ENCODE measurements at places on chromosomes 7 and 10. TPM values are rescaled to one million over a fixed set of nuclear protein-coding genes. Genes with fewer than 3 reads are reported as not detected.

GRCh38 chr10:98224996-98225395 is 43.0 kb downstream of the LOXL4 start:
- no peak for DNase-seq

- no peak for DNase-seq
Observed at GRCh38 chr7:30779574-30779973, 8.4 kb downstream of the MINDY4 start.

DNA sequence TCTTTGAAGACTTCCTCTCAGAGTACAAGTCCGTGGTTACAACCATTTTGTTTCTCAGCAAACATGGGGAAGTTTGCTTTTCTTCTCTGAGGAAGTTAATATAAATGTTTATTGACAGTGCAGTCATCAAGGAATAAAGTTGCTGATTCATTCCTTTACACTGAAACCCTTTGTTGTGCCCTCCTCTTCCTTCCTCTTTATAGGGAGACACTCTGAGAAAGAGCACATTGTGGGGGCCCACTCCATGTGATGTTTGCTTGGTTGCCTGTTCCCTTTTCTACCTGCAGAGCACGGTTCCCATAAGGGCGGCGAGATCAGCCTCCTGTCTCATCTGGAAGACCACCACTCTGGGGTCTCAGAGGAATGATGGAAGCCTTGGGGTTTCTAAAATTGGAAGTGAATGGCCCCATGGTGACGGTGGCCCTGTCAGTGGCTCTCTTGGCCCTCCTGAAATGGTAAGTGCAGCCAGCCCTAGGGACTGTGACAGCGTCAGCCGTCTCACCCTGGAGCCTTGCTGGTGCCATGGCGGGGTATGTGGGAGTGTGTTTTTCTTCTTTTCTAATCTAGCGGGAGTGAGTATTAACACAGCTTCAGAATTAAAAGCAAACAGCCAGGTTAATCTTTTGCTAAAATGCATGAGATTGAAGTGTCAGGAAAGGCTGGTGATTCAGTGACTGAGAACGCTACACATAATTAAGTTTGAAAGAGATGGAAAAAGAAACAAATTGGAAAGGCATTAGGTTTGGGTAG is at the start of gene TBXAS1:
TSS of gene TBXAS1 (plus strand) at position 240 of the 750 bp plus-strand sequence. CDS start at position 367, 127 bp downstream.
- DNase-seq, result no peak

DNA sequence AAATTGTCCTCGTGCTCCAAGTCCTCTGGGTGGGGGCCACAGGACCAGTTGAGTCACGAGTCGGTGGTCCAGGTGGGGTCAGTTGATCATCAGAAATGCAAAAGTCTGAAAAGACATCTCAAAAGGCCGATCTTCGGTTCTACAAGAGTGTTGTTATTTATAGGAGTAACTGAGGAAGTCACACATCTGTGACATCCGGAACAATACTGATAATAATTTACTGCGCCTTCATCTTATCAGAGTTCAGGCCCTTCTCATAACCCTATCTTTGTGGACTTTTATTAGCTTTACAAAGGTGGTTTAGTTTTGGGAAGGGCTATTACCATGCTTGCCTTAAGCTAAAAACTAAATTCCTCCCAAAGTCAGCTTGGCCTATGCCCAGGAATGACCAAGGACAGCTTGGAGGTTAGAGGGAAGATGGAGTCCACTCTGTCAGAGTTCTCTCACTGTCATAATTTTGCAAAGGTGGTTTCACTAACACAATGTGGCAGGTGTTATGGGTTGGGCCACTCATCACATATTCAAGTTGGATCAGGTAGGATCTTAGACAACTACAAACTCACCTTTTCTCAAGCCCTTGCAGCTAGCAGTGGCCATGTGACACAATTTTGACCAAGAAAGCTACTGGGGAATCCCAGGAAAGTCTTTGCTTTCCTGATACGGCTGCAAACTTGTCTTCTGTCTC is 54.7 kb upstream of the CHST3 start:
- DNase-seq, result no peak

- DNase-seq, result no peak
Observed at GRCh38 chr10:118148247-118148646, 101.5 kb upstream of the RAB11FIP2 start.

GRCh38 chr7:158587162-158588084 is at the start of gene PTPRN2:
Gene PTPRN2, minus strand, starts transcription at chr7:158587823.
- DNase-seq, result peak; percentile 6

DNA sequence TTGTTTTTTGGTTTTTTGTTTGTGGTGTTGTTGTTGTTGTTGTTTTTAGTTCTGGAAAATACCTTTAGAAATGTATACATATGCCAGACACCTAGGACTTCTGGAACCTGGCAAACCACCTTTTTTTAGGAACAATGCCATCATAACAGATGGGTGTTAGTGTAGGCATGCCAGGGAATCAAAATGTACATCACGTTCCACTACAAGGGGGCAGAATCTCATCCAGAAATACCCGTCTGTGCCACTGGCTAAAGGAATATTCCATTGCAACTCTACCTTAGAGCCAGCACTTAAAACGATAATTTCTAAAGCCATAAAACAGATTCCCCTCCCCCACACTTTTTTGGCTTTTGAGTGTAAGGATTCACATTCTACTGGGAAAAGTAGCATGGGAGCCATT is 239.8 kb downstream of the ETV1 start:
- no peak for DNase-seq

- peak; percentile 92 for DNase-seq
Observed at GRCh38 chr10:3525832-3526449, 259.1 kb downstream of the KLF6 start.

DNA sequence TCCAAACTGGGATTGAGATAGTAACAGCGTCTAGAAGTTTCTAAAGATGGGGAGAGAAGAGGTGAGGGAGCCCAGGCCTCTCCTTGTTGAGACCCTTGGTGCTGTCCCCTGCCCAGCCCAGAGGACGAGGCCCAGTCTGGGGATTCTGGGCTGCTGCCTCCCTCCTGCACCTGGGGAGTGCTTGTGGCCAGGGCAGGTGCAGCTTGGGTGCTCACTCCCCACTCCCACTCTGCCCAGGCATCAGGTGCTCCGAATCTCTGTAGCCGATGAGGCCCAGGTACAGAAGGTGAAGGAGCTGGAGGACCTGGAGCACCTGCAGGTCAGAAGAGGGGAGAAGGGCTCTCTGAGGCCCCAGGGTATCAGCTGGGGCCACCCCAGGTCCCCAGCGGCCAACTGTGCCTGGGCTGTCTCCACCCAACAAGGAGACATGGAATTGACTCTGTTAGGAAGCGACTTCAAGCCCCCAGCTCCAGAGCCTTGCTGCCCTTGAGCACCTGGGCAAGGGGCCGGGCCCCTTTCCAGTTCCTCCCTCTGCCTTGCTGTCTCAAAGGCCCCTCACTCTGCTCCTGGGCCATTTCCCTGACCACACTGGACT is 664 bp downstream of the CPA1 start:
- no peak for DNase-seq

DNA sequence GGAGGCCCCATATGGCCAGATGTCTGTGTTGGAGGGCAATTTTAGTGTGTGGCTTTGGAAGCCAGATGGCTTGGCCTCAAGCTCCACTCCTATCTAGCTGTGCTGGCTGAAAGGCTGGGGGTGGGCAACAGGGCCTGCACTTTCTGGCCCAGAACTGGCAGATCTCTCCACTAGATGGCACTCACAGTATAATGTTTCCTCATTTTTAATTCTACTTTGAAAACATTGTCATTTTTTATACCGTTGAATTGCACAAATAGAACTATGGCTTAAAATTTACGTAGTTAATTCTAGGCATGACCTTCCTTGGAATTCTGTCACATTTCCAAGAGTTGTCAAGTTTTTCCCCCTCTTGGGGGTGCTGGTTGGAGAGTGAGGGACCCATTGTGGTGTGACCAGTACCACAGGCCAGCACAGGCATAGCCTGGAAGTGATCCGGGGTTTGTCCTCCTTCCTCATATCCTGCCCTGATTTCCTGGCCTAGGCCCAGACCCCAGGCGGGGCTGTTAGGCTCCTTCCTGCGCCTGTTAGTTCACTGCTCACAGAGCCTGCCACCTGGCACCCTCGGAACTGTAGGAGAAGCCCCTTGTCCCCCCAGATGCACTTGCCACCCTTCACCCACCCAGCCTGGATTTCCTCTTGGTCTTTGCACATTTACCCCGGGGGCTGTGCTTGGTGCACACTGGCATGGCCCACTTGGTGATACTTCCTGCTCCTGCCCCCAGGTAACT is 52.8 kb downstream of the ARHGAP22 start:
- peak; percentile 11 for DNase-seq

DNA sequence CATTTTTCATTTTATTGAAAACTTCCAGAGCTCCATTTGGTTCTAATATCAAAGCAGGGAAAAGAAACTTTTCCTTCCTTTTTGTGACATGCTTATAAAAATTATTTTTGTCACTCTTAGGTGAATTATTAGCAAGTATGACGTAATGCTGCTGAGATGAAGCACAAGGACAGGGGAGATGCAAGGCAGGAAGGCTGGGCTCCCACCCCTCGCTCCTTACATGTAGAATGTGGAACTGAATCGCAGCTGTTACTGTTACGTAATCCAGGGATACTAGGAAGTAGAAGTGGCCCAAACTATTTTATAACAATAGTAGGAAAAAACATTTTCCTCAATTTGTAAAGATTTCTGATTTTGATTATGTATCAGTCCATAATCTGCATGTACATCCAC is 17.1 kb upstream of the GTPBP4 start:
- no peak for DNase-seq

DNA sequence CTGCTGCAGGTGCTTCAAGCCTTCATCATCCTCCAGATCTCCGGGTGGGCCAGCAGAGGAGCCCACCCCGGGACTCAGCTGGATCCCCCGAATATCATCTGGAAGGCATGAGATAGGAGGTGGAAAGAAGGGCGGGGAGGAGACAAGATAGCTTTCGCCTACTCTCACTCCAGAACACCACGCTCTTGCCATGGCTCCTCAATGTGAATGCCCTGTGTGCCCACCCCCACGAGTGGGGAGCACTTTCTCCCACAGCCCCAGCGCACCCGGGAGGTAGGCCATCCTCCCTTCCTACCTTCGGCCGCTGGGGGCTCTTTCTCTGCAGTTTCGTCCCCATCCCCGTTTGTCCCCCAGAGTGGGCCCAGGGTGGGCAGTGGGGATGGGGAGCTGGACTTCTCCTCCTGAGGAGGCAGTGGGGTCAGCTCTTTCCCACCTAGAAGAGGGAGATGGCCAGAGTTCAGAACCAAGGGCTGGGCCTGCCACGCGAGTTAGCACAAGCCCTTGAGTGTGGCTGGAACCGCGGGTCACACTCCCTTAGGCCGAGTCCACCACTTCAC is 8.9 kb downstream of the GIGYF1 start:
- DNase-seq, result no peak

DNA sequence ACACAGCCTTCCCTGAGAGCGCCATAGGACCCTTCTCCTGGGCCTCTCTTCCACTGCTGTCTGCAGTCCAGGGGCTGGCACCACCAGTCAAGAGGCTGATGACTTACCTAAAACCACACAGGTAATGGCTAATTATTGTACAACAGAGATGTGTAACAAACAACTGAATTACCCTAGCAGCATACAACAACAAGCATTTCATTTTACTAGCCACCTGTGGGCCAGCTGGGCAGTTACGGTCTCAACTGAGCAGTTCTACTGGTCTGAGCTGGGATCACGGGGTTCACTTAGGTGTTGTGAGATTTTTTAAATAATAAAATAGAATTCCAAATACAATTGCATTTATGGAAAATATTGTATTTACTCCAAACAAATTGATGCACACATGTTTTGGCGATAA is 431.9 kb downstream of the TNS3 start:
- DNase-seq, result no peak

GRCh38 chr10:128457136-128457535 is 330.9 kb upstream of the MKI67 start:
- DNase-seq, result no peak

DNA sequence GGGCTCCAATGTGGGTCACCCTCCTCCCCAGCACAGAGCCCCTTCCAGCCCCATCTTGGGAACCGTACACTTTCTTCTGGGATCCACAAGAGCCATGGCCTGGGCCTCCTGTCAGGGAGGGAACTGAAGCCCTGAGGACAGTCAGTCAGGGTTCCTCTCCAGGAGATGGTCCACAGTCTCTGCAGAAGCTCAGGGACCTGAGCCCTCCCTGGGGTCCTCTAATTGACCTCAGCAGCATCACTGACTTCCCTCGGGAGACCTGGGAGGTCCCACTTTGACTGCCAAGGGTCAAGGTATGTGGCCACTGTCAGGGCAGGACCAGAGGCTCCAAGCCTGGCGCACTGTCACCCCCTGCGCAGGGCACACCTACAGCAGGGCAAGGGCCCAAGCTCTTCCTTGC is 32.3 kb downstream of the NOD1 start:
- no peak for DNase-seq

GRCh38 chr7:25823571-25823970 is 328.4 kb upstream of the NFE2L3 start:
- DNase-seq, result no peak

GRCh38 chr10:95242581-95243317 is 48.1 kb downstream of the PDLIM1 start:
- no peak for DNase-seq

DNA sequence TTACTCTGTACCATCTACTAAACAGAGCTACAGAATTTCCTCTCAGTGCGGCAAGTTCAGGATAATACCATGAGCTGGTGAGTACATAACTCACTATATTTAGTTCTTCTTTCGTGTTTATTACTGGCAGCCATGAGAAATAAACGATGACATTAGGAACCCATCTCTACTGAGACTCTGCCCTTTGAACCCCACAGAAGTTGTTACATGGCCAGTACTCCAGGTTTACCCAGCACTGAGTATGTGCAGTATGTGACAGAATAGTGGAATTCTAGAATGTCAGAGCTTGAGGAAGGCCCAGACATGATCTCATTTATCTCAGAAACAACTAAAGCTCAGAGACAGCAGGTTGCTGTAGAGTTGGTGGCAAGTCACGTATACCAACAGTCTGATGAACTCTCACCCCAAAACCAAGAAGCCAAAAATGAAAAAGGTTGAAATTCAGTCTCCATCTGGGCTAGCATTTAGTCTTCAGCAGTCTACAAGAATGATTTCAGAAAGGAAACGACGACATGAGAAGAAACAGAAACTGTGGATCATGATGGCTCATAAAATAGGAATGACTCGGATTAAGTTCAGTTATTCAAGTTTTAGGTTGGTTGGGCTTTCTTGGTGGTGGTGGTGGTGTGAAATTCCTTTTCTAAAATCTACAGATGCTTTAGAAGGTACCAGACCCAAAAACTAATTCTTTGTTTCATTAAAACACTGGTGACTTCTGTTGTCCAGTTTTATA is 78.5 kb downstream of the SORBS1 start:
- DNase-seq, result no peak

GRCh38 chr7:40694026-40694809 is 559.4 kb downstream of the SUGCT start:
- DNase-seq, result no peak

GPR15LG gene
- 0.33 TPM for total RNA-seq

HACD1 gene
- 35.4 TPM for total RNA-seq

MMRN2 gene
- 8.5 TPM for total RNA-seq

MORN4 gene
- total RNA-seq, result 11.7 TPM

WASHC2C gene
- 25.8 TPM for total RNA-seq

KCNIP2 gene
- total RNA-seq, result 0.67 TPM

VWA2 gene
- total RNA-seq, result 0.14 TPM

ANKRD2 gene
- not detected for total RNA-seq

KCNH2 gene
- total RNA-seq, result not detected

MOGAT3 gene
- not detected for total RNA-seq

ZSCAN21 gene
- total RNA-seq, result 15.2 TPM

NPFFR1 gene
- not detected for total RNA-seq

FRMD4A gene
- total RNA-seq, result 4.7 TPM
